ENCODE measurements at places on chromosomes 7 and 10.

GRCh38 chr10:112352044-112352443 is 21.9 kb upstream of the ACSL5 start:
- no peak for DNase-seq

- DNase-seq, result no peak
These were observed 22.6 kb upstream of the DLG5 start for GRCh38 chr10:77949167-77949566.

- no peak for DNase-seq
These were observed 1.3 kb downstream of the STK17A start for GRCh38 chr7:43584195-43584586.

DNA sequence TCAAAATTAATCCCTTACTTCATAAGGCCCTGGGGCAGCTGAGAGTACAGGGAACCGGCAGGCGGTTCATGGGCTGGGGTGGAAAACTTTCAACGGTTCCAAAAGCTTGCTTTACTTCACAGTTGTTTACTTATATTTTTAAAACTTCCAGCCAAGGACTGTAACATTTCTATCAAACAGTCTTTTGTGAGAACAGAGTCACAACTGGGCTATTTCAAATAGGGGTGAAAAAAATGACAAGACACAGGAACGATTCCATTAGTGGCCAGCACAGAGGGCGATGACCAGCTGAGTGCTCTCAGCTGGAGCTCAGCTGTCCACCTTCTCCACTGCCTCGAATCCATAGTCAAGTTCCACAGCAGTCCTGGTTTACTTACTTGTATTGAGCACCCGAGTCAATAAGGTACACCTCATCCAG is 48.2 kb downstream of the XPNPEP1 start:
- DNase-seq, result no peak

DNA sequence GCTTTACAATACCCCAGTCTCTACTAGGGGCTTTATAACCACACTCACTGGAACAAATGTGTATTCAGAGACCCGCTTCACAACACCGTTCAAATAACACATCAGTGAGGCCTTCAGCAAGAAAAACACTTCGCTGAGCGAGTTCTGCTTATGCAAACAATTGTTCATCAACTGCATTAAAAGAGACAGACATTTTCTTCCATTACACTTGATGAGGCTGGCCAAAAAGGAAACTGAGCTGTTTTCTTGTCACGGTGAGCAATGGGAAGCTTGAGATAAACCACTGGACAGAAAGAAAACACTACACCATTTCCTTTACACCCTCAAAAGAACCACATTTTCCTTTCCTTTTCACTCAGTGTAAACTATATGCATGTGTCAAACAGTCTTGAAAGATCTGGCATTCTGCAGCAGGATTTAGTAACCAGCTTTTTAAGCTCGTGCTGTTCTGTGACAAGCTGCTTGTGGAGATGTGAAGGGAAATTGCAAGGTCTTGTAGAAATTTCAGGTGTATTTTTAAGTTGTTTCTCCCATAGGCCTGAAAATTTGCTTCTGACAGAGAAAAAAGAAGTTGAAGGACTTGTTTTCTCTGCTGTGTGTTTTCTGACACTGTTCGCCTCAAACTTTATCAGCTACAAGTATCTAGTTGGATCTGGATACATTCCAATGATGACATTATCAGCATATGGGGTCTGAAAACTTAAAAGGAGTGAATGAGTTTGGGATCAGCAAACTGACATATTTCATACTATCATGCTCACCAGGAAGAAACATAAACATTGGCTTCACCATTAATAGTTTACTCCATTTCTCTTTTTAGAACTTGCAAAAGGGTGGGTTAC is 693.1 kb downstream of the PARD3 start:
- DNase-seq, result no peak

DNA sequence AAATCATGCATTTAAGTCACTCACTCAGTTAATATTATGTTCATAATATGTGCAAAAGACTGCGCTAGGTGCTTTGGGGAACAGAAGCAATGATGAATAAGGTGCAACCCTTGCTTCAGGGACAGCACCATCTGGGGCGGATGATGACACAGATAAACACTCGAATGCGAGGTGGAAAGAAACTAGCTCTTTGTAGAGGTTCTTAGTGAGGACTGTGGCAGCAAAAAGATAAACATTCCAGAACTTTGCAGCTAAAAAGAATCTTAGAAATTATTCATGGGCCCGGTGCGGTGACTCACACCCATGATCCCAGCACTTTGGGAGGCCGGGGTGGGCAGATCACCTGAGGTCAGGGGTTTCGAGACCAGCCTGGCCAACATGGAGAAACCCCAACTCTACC is 29.8 kb upstream of the CHST15 start:
- no peak for DNase-seq

GRCh38 chr10:8489823-8490222 is 435.3 kb downstream of the GATA3 start:
- no peak for DNase-seq

- DNase-seq, result no peak
These were observed 38.2 kb upstream of the JAKMIP3 start for GRCh38 chr10:132027423-132027983.

Data from activated T-cell treated with anti-CD3 and anti-CD28 coated beads for 48 hours (primary cell).